ENCODE measurements at places on chromosomes 16 and 17. TPM values are rescaled to one million over a fixed set of nuclear protein-coding genes. Genes with fewer than 3 reads are reported as not detected.

DNA sequence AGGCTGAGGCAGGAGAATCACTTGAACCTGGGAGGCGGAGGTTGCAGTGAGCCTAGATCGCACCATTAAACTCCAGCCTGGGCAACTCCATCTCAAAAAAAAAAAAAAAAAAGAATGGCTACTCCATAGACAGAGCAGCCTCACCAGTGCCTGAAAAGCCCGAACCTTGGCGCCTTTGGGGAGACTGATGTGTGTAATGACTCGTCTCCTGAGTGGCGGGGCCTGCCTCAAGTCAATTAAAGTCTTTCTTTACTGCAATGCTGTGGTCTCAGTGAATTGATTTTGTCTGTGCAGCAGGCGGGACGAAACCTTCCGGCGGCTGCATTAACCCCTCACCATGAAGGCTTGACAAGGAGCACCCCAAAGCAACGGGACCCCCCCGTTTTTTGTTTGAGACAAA, 3.5 kb upstream of the UQCC4 start:
- DNase-seq: no peak

DNA sequence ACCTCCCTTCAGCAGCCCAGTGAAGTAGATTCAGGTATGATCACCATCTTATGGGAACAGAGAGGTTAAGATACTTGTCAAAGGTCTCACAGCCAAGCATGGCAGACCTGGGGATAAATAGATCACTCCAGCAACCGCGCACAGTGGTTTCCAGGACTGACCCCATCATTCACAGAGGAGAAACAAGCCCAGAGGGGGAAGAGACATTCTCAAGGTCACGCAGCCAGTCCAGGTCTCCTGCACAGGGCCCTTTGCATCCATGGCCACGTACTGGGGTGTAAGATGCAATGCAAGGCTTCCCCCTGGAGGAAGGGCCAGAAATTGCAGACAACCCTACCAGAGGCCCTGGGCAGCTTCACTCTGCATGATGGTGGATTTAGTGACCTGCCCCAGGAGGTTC, 19.9 kb downstream of the TLE7 start:
- no peak for DNase-seq

- no peak for DNase-seq
Observed at GRCh38 chr17:74764751-74765286, 11.3 kb downstream of the NAT9 start.

DNA sequence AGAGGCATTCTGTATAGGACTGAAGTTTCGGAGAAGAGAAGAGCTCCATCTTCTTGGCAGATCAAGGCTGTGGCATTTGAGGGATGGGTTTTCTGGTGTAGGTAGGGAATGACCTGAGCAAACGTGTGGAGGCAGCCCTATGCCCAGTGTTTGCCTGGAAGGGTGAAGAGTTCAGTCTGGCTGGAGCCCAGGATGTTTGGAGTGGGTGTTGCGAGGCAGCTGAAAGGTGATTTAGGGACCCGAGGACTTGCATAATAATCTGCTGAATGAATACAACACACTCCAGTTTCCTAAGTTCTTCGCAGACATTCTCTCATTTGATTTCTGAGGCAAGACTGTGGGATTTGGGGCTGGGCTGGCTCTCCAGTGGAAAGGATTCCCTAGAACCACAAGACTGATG, 186.2 kb downstream of the CYLD start:
- no peak for DNase-seq

Gene PNMT
- 0.60 TPM for total RNA-seq

GRCh38 chr16:66020642-66021041, 345.8 kb upstream of the CDH5 start:
- DNase-seq: no peak

- no peak for DNase-seq
Observed at GRCh38 chr17:75683583-75683982, 16.4 kb downstream of the SAP30BP start.

Gene CD300LG
- 0.92 TPM for total RNA-seq

Gene PRSS22
- total RNA-seq: 1.3 TPM

- DNase-seq: peak; percentile 62
Observed at GRCh38 chr17:50267074-50267841, 7.0 kb upstream of the TMEM92 start.

DNA sequence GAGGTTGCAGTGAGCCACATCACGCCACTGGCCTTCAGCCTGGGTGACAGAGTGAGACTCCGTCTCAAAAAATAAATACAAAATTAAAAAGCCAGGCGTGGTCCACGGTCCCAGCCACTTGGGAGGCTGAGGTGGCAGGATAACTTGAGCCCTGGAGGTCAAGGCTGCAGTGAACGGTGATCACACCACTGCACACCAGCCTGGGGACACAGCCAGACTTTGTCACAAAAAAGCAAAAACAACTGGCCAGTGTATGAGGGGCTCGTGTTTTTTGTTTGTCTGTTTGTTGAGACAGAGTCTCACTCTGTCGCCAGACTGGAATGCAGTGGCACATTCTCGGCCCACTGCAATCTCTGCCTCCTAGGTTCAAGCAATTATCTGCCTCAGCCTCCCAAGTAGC, 1.2 kb upstream of the UBB start:
- no peak for DNase-seq

DNA sequence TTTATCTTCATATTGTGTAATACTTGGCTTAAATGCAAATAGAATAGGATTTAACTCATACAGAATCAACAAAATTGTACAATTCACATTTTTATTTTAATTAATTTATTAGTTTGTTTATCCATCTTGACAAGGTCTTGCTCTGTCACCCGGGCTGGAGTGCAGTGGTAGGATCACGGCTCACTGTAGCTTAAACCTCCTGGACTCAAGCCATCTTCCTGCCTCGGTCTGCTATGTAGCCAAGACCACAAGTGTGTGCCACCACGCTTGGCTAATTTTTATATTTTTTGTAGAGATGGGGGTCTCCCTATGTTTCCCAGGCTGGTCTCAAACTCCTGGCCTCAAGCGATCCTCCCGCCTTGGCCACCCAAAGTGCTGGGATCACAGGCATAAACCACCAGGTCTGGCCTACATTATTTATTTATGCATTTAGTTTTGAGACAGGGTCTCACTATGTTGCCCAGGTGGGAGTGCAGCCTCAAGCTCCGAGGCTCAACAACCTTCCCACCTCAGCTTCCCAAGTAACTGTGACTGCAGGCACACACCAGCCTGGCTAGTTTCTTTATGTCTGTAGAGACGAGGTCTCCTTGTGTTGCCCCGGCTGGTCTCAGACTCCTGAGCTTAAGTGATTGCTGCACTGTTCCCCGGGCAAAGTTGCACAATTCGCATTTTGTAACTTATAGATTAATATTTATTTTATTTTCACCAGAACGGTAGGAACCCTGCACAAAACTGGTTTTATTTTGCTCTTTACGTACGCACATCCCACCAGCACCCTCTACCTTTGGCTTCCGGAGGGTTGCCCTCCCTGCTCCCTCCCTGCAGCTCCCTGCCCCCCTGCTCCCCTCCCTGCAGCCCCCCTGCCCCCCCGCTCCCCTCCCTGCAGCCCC, 4.9 kb downstream of the DPEP1 start:
- DNase-seq: no peak

DNA sequence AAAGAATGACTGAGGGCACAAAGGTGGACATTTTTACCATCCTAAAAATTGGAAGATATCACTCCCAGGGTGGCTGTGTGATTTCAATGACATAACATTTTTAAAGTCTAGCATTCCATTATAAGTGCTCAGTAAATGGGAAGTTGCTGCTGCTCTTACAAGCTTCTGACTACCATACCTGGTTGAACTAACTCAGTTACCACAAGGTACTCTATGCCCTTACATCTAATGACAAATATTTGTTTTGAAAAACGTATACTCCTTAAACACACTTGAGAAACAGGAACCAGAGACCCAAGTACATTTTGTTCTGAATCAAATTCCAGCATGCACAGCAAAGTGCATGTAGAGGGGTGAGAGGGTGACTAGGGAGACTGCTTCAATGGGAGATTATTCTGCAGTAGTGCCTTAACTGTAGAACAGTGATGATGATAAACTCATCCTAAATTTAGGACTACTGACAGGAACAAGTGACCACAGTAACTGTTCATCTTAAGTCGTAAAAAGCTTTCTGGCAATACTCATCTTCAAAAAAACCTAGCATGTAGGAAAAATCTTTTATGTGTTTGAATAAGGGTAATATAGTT, 83.5 kb downstream of the KANSL1 start:
- no peak for DNase-seq

- DNase-seq: no peak
Observed at GRCh38 chr17:74424117-74424516, 7.8 kb upstream of the GPRC5C start.

DNA sequence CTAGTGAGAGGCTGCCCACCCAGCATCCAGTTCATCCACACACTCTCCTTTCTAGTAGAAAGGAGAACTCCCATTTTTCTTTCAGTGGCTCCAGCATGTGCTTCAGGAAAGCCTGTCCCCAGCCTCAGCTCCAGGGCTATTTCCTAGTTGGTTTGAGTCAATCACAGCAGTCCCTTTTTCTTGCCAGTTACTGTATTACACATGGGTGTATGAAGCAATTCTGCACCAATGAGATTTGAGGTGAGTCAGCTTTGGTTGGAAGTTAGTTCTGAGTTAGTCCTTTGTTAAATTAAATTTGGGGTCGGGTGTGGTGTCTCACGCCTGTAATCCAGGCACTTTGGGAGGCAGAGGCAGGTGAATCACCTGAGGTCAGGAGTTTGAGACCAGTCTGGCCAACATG, 24.8 kb downstream of the RAD51D start:
- DNase-seq: no peak

Gene TMC8
- total RNA-seq: 2.6 TPM

- no peak for DNase-seq
Observed at GRCh38 chr16:46848768-46849764, 18.1 kb upstream of the C16orf87 start.

DNA sequence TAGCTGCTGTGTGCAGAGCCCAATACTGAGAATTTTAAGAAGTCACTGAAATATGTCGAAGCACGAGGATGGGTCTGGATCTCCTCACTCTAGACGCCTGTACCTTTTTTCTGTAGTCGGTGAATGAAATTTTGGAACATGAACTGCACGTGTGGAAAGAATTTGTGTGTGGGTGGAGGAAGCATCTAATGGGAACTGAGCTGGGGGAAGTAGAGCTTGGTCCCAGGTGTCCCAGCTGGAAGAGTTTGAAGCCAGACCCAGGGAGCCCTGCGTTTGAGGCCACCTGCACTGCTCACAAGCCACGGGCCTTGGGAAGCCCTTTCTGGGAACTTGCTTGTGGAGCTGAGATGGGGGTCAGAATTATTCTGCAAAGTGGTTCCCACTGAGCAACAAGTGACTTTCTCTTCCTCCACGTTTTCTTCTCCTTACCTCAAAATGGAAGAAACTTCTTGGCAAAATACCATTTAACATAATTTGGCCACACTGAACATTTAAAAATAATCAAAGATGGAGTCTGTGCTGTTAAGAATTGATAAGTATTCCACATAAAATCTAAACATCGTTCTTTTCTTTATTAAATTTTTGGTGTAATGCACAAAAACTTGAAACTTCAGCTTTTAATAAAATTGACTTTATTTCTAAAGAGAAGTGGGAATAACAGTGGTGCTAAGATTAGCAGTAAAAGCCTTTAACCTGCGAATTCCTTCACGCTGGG, 163.8 kb downstream of the PRKCA start:
- DNase-seq: no peak

GRCh38 chr17:5241861-5242671, 7.4 kb upstream of the SCIMP start:
- no peak for DNase-seq

DNA sequence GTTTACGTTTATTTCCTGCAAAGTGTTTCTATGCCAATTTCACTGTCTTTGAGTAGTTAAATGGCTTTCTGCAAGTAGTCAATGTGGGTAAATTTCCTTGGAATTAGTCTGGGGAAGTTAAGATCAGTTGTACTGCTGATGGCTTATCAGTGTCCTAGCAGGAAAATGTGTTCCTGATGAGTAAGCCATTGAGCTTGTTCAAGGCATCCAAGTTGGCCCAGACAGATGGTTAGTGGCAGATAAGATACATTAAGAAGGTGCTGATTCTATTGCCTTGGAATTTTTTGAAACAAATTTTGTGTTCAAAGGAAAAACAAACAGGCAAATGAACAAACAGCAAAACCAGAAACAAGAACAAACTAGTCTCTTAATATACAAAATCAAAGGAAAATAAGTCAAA, 258.4 kb downstream of the MAP2K6 start:
- no peak for DNase-seq

Gene TK1
- total RNA-seq: 1.4 TPM

DNA sequence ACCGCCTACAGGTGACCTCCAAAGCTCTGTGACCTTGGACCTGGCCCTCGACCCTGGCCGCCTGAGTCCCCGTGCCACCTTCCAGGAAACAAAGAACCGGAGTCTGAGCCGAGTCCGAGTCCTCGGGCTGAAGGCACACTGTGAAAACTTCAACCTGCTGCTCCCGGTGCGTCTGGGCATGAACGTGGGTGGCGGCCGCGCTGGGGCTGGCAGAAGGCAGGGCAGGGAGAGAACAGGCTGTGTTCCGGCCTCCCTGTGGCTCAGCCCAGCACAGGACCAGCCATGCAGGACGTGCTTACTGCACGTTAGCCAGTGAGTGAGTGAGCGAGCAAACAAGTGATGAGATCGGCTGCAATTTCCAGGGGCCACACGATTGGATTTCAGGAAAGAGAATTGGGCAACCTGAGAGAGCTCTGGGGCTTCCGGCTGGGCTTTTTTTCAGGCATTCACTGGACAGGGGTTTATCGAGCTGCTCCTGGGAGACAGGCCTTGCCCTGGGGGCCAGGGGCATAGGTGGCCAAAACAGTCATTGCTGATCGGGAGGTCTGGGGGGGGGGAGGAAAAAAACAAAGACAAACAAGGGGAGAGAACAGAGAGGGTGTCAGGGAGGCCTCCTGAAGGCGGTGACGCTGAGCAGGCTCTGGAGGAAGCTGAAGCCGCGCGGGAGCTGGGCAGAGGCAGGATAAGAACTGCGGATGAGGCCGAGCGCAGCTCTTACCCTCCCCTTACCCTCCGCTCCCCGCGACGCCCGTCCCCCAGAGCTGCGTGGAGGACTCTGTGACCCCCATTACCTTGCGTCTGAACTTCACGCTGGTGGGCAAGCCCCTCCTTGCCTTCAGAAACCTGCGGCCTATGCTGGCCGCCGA, 16.9 kb downstream of the ITGAX start:
- DNase-seq: no peak

GRCh38 chr17:49227436-49228261, 2.9 kb downstream of the PHOSPHO1 start:
- DNase-seq: no peak

Gene TBL3
- 31.0 TPM for total RNA-seq

GRCh38 chr17:65000798-65001197, 55.7 kb downstream of the GNA13 start:
- DNase-seq: no peak

GRCh38 chr16:87835882-87836331, 33.4 kb downstream of the SLC7A5 start:
- no peak for DNase-seq
